ENCODE measurements at places on chromosomes 7 and 10.

DNA sequence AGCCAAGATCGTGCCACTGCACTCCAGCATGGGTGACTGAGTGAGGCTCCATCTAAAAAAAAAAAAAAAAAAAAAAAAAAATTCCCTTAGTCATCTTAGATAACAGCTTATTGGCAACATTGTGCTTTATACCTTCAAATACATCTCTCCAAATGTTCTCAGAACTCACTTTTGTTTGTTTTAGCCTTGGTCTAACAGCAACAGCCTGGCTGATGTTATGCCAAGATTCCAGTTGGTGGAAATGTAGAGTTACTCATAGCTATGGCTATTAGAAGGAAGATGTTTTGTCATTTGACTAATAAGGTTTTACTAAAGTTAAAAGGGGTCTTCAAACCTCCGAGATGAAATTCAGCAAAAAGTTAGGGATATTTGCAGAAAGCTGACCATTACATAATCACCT lies 481.4 kb downstream of the NEBL start:
- DNase-seq, result no peak

DNA sequence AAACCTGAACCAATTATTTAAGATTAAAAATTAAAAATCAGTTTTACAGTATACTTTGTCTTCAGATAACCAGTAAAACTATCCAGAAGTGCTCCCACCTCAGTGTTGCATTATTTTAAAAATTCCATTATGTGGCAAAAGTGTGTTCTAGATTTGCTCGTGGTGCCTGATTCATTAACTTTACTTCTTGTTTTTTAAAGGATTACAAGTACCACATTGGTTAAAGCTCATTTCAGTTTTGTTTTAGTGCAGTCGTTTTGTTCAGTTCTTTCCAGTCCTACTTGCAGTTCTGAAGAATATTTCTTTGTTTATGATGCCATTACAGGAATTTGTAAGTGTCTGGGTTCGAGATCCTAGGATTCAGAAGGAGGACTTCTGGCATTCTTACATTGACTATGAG lies 69.0 kb downstream of the SNX10 start:
- no peak for DNase-seq

DNA sequence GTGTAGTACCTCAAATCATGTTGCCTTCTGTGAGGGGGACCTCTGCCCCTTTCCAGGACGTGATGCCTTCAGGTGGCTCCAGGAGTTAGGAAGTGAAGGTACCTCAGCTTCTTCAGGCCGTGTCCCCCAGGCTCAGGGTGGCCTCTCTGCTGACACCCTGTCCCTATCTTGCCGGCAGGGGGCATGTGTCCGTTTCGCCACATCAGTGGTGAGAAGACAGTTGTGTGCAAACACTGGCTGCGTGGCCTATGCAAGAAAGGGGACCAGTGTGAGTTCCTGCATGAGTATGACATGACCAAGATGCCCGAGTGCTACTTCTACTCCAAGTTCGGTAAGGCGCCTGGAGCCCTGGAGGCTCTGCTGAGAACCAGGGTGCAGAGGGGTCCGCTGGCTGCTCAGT lies 9.2 kb downstream of the CPSF4 start:
- no peak for DNase-seq

DNA sequence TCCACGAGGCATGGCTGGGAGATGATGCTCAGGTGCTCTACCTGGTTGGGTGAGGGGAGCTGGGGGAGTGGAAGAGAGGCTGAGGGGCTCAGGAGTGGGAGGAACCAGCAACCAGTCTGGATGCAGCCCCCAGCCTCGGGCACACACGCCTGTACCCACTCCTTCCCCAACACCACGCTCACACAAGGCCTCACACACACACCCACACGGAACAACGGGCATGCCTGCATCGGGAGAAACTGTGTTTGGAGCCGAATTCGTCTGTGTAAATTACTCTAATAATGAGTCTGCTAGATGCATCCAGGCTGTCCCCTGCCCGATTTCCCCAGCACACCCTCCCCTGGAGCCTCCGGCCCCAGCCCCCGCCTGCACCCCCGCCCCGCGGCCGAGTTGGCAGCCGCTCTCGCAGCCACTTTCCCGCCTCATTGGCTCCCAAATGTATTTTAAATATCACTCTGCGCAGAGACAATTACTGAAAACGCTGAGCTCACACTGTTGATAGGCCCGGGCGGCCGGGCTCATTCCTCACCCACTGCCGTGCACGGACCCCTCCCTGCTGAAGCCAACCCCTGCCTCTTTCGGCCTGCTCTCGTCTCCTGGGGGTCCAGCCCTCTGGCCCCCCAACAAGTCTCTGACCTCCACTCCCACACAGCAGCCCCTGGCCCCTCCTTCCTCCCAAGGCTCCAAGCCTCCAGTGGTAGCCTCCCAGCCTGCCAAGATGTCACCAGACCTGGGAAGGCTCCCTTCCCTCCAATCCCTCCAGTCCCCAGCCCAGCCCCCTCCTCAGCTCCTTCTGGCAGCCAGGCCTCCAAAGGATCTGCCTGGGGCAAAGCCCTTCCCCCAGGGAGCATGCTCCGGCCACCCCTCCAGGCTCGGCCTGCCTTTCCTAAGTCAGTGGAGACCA lies 11.1 kb downstream of the H2BK1 start:
- no peak for DNase-seq

DNA sequence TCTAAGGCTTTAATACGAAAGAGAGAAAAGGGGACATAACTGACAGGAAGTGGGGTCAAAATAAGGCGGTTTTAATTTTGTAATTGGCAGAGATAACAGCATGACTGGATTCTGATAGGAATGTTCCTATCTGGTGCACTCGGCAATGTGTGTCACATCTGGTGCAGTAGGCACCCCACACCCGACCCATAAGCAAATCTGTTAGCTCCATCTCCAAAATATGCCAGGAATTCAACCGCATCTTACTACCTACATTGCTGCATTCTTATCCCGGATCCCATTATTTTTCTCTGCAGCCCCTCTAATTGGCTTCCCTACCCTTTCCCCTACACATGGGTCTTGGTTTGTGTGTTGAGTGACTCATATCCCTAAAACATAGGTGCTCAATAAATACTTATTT lies 19.1 kb upstream of the GALNT11 start:
- DNase-seq, result no peak

GRCh38 chr10:79393924-79394610 lies 46.8 kb downstream of the PPIF start:
- no peak for DNase-seq

All from activated naive CD4-positive, alpha-beta T cell treated with Interleukin-2 at 50 U/mL for 16 hours (primary cell).